ENCODE measurements at places on chromosomes 5 and 9. TPM values are rescaled to one million over a fixed set of nuclear protein-coding genes. Genes with fewer than 3 reads are reported as not detected.

The TNFSF8 gene
- 0.77 TPM for total RNA-seq

The SLC2A8 gene
- total RNA-seq = 18.6 TPM

- no peak for DNase-seq
These were observed 61.7 kb upstream of the IFNK start for GRCh38 chr9:27462434-27462833.

DNA sequence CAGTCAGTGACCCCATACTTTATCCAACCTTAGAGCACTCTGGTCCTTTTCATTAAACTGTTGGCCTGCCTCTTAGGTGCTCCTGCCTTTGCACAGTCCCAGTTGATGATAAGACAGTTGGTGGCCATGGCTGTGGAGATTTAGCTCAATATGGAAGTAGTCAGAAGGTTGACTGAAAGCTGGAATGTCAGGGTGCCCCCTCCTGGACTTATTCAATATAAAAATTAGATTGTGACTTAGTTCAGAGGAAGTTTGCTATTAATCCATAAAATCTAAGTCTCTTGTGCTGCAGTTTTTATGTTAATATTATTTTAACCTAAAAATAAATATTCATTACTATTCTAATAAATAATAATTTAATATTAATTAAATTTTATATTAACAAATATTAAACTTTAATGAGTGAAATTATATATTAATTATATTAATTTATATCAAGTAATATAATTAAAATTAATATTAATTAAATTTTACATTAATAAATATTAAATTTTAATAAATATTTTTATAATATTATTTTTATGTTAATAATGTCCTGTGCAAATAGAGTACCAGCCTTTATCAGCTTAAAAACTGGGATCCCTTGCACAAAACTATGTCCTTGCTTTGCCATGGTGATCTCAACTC is 77.7 kb upstream of the ADAMTSL1 start:
- no peak for DNase-seq

DNA sequence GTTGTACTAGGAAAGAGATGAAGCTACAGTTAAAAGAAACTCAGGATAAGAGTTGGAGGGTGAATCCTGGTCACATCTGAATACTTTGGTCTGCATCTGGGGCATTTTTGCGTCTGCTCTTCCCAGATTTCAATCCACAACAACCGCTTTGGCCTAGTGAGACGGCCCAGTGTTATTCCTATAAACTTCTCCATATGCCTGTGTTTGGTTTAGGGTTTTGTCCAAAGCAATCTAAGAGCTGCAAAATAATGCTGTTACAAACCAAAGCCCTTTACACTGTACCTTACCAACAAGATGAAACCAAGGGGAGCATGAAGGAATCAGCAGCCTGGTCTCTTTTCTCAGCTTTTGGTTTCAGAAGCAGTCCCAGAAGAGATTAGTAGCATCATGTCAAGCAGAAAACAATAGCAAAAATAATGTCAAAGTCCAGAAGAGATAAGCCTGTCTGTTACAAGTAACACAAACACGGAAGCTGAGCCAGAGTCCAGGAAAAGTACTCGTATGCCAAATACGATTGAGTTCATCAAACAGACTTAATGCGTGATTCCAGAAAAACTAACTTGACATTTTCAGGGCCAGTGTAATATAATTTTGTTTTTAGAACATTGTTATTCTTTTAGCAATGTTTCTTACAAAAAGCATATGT is 379.9 kb upstream of the ACO1 start:
- DNase-seq = no peak

The NKD2 gene
- total RNA-seq = 3.4 TPM

DNA sequence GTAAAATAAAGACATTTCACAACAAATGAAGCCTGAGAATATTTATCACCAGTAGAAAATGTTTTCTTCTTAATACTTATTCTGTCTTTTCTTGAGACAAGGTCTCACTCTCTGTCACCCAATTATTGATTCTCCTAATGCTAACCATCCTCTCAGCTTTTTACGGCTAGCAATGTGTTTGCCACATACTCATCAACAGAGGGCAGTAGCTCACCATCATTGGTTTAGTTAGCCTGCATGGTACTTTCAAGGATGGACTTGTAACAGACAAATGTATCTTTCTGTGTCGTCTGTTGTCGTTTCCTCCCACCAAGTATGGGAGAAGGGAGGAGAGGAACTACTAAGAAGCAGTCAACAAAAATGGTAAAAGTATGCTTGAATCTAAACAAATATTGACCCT is 5.9 kb upstream of the ACO1 start:
- DNase-seq = no peak

DNA sequence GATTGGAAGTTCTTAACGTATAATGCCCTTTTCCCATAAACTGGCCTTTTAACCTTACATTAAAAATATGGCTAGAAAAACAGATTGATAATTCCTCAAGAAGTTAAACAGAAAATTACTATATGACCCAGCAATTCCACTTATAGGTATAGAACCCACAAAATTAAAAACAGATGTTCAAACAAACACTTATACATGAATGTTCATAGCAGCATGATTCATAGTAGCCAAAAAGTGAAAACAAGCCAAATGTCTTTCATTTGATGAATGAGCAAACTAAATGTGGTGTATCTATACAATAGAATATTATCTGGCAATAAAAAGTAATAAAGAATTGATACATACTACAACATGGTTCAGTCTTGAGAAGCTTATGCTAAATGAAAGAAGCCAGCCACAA is 35.5 kb downstream of the POU5F2 start:
- DNase-seq = no peak

- no peak for DNase-seq
These were observed 3.2 kb downstream of the TOR2A start for GRCh38 chr9:127731938-127732337.

The SNCAIP gene
- total RNA-seq = 1.7 TPM

The SUSD3 gene
- 0.87 TPM for total RNA-seq

The ANKDD1B gene
- total RNA-seq = 0.25 TPM

DNA sequence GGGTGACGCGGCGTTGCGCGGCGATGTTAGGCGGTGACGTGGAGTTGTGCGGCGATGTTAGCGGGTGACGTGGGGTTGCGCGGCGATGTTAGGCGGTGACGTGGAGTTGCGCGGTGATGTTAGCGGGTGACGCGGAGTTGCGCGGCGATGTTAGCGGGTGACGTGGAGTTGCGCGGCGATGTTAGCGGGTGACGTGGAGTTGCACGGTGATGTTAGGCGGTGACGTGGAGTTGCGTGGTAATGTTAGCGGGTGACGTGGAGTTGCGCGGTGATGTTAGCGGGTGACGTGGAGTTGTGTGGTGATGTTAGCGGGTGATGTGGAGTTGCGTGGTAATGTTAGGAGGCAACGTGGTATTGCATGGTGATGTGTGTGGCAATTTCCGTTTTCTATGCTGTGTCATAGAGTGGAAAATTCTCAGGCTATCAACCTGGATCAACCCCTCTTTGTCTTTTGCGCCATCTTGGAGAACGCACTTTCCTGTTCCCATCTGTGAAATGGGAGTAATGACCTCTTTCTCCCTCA is 76.0 kb downstream of the ANKRD33B start:
- no peak for DNase-seq

Data from left ventricle myocardium superior (tissue), 1 donor.